Nephron progenitor cell (in vitro differentiated cells): ENCODE measurements at places on chromosomes 7 and 10.

DNA sequence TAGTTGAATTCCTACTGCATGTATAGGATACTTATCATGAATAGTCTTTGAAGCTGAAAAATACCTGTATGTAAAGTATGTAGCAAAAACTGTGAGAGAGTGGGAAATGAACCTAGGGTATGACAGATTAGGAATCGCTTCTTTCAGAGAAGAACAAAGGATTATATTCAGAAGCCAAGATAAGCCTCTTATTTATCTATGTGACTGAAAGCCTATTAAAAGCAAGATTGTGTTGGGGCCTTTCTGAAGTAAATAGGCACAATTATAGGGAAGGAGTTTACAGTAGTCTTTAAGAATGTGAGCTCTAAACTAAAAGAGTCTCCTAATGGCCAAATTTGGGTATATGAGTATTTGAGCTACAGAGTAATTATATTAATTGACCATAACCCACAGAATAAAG is 102.1 kb downstream of the MTERF1 start:
- DNase-seq: no peak

- DNase-seq: peak; percentile 50
These were observed 64.2 kb downstream of the DIP2C start for GRCh38 chr10:625333-625696.

GRCh38 chr10:103451831-103452505 is at the start of gene CALHM2:
Gene CALHM2, minus strand, starts transcription at chr10:103452370. Its CDS starts 2,429 bp downstream, at chr10:103449941.
- DNase-seq: peak; percentile 65

DNA sequence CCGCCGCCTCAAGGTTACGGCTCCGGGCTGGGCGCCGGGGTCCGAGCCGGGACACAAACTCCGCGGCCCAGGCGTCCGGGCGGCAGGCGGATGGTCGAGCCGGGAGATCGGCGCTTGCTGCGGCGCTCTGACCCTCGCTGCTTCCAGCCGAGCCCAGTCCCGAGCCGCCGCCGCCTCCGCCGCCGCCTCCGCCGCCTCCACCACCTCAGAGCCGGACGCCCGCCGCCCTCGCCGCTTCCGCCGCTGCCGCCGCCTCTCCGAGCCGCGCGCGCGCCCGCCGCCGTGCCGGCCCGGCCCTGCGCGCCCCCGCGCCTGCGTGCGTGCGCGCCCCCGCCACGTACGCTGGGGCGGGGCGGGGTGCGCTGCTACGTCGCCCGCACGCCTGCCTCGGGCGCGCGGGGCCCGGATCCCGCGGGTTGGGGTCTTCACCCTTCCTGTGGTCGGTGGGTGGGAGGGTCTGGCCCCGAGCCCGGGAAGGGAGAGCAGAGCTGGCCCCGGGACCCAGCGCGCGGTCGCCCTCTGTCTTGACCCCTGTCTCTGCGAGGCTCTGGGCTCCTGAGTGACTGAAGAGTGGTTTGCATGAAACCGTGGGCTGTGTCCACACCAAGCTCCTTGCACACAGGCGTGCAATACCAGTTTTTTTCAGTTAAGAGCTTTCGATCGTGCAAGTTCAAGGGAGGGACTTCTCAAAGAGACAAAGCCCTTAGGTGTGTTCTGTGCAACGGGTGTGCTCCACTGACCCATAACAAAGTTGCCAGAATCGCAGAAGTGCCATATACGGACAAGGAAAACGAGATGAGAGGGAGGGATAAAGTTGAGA is at the start of gene SMURF1:
Gene SMURF1 (minus strand): TSS at position 256 of the 820 bp plus-strand sequence. CDS start 328 bp downstream, outside the sequence.
- peak; percentile 81 for DNase-seq

GRCh38 chr10:22344781-22345300 is 455 bp upstream of the SPAG6 start:
- no peak for DNase-seq

- DNase-seq: no peak
These were observed 165.8 kb upstream of the IMMP2L start for GRCh38 chr7:111727905-111728634.

DNA sequence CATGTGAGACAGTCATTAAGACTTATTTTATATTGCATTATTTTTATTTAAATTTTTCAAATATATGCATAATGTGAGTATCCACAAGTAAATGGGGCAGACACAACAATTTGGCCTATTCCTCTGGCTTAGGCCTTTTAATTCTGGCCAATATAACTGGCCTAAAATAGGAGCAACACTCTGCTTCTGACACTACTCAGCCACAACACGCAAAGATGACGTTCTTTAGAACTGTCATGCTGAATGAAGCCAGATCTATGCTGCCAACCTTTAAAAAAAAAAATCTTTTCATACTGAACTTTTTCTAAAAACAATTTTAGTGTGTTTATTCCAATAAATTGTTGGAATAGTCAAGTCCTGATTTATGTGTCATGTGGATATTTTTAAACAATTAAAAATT is 355.0 kb upstream of the BMPER start:
- DNase-seq: no peak

DNA sequence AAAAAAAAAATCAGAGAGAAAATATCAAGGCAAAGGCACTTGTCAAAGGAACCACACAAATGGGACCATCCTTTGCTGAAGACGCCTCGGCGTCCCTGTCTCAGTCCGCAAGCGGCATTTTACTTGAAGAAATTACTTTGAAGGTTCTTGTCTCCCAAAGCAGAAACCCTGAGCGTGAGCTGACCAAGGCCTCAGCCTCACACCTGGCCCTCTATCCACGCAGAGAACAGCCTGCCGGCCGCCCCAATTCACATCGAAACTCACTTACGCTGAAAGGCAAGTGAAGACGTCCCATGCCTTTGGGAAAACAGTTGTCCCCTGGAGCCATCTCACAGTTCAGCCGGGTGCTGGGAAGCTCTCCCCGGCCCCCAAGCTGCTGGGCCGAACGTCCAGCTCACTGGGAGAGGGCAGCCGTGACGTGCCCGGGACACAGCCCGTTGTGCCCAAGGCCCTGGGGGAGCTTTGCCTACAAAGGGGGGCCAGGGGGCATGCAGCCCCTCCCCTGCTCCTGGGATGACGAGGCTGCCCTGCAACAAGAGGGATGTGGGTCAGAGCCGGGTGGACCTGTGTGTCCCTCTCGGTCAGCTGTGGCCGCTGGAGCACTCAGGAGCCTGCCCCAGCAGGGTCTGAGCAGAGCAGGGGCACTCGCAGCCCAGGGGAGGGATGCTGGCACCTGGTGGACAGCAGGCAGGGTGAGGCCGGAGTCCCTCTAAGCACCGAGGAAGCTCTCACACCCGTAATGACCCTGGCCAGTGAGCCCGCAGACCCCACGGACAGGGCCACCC is 49.6 kb upstream of the PDGFA start:
- no peak for DNase-seq

DNA sequence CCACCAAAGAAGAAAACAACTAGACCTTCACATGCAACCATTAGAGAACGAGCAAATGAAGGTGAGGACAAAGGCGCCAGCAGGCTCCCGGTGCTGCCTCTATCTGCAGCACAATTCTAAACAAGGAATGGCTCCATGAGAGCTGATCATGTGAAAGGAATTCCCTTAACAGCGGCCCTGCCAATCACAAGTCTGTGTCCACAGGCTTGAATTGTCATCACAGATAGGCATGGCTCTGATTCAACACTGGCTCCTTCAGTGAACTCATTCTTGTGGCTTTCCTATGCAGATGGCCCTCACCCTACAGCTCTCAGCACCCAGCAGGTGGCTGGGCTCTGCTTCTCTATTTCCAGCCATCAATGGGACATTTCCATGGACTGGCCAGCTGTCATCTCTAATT is 36.2 kb downstream of the LAMB1 start:
- DNase-seq: no peak

GRCh38 chr10:78301891-78302738 is 268.5 kb downstream of the RPS24 start:
- no peak for DNase-seq

DNA sequence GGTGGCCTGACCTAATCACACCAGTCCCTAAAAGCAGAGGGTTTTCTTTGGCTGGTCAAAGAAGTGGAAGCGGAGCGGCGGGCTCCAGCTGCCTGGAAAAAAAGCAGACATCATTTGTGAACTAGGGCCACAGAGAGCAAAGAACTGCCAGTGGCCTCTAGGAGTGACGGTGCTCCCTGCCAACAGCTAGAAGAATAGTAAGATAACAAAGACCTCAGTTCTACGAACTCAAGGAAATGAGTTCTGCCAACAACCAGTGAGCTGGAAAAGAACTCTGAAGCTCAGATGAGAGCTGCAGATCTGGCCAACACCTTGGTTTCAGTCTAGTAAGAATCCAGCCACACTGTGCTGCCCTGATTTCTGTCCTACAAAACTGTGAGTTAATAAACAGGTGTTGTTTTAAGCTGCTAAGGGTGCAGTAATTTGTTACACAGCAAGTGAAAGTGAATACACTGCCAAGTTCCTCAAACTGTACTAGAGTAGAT is 178.0 kb downstream of the SRPK2 start:
- DNase-seq: no peak

- DNase-seq: no peak
These were observed 1234.0 kb downstream of the SORCS3 start for GRCh38 chr10:105875050-105875449.

DNA sequence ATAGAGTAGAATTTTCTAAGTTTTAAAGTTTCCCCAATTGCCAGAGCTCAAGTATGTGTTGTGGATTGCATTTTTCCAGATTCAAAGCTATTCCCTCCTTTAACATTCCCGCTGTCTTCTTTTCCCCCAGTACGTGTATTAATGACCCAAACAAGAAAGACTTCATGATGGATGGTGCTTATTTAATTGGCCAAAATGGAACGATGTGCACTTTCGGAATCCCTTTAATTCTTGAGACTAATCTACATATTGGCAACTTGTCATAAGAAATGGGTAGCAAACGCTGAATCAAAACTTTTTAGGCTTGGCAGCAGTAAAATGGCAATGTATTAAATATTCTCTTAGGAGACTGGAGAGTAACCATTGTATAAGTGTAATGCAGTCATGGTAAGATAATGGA is 753.2 kb downstream of the LRMDA start:
- DNase-seq: no peak

DNA sequence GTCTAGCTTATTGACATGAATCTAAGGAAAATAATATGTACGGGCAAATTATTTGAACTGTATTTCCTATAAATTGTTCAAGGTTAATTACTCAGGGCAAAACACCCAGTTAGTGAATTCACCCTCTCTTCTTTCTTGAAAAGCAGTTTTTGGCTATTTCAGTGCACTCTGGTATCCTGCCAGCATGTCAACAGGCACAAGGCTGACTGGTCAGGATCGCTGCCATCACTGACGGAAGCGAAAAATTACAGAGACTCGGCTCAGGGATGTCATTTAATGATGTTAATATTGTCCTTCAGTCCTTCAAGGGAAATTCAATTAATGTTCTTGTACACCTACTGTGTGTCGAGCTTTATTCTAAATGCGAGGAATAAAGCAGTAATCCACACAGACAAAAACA is 28.3 kb upstream of the OLAH start:
- DNase-seq: no peak

DNA sequence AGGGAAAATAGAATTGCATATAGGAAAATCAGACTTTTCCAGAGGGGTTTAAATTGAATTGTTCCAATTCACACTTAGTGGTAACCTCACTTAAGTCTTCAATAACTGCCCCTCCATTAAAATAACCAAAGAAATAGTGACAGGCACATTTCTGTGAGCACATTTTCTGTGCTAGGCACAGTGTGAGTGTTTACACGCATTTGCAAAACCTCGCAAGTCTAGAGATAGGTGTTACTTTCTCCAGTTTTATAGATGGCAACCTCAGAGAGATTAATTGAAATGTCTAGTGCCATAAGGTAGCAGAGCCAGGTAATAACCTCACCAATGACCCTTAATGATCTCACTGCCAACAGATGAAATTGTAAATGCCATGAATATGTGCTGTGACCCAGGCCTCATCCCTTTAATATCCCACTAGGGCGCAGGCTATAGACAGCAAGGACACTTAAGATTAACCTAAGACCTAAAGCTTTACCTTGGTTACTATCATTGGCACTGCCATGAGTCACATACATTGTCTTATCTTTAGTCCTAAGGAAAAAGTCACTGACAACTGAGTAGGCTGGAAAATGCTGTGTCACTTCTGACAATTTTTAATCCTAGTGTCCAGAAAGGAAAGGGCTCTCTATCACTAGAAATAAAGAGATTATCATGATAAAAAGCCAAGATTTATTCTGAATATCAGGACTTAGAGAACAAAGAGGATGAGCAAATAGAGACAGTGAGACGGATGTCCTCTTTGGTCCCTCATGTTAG is 187.8 kb downstream of the PPP1R17 start:
- DNase-seq: no peak

DNA sequence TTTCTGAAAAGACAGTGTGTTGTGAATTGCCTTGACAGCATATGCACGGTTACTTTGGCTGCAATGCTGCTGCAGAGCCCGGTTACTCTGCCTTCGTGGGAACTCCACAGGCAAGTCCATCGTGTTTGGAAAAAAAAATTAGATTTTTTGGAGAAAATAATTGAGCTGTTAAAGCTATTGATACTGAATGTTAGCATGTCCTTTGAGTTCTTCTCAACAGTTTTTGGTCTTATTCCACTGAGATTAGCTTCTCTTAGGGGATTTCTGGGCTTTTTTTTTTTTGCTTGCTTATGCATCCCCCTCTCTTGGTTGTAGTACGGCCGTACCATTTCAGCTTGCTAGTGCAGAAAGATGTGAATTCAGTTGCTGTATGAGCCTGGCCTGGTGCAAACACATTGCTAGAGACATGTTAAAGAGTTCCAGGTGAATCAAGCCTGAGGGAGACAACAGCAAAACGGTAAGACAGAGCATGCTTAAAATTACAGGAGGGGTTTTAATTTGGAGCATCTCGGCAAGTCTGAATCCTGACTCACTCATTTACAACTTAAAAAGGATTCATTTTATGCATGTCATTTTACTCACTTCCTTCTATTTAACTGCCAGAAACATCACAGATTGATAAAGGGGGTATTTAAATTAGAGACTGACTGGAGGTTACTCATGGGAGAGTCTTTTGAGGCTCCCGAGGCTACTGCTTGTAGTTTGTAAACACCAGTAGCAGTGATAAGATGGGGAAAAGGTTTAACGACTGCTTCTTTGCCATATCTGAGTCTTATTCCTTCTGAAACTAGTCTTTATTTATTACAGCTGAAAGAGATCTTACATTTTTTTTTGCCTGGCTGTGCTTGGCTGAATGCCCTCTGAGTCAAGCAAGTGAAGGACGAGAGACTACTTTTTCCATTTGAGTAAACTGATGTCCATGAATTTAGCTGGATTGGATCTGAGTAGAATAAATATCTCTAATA is 113.7 kb downstream of the CDK14 start:
- DNase-seq: no peak

- DNase-seq: no peak
These were observed 77.8 kb upstream of the LRRC17 start for GRCh38 chr7:102834999-102835398.

- no peak for DNase-seq
These were observed 19.0 kb downstream of the COL26A1 start for GRCh38 chr7:101381549-101382111.

DNA sequence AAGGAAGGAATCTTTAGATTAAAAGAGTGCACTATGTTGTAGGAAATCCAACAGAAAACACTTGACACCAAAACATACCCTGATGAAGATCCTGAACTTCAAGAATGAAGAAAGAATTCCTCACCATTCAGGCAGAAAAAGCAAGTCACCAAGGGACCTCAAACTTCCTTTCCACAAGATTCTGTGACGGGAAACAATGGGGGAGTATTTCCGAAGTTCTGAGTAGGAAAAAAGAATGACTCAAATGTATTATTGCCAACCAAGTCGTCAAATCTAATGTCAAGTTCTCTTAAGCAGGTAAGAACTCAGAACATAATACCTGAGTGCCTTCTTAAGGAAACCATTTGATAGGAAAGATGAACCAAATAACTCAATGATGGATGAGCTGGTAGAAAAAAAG is 44.7 kb upstream of the MTURN start:
- DNase-seq: no peak

GRCh38 chr10:29737074-29737593 is 102.4 kb upstream of the SVIL start:
- no peak for DNase-seq

- DNase-seq: no peak
These were observed 10.7 kb downstream of the SVOPL start for GRCh38 chr7:138690495-138690894.
